ENCODE measurements at places on chromosomes 1 and 21.
A peak's percentile ranks its signal among the peaks of the same experiment; 100 is the strongest.

DNA sequence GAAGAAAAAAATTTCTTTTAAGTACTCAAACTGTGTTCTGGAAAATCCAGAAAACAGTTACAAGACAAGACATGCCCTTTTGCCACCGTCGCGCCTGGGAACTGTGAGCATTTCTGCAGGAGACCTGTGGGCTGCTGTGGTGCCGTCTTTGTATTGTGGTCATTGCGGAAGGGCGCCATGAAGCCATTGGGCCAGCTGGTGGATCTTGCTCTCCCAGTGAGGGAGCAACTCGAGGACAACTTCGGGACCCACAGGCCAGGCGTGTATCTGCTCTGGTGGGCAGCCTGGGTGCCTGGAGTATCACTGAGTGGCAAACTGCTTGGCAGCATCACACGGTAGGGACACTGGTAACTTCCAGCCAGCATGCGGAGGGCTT lies 3.8 kb upstream of the THEMIS2 start:
- no peak for DNase-seq

- DNase-seq = no peak
Measured at GRCh38 chr1:64194168-64195080, 9.0 kb upstream of the UBE2U start.

DNA sequence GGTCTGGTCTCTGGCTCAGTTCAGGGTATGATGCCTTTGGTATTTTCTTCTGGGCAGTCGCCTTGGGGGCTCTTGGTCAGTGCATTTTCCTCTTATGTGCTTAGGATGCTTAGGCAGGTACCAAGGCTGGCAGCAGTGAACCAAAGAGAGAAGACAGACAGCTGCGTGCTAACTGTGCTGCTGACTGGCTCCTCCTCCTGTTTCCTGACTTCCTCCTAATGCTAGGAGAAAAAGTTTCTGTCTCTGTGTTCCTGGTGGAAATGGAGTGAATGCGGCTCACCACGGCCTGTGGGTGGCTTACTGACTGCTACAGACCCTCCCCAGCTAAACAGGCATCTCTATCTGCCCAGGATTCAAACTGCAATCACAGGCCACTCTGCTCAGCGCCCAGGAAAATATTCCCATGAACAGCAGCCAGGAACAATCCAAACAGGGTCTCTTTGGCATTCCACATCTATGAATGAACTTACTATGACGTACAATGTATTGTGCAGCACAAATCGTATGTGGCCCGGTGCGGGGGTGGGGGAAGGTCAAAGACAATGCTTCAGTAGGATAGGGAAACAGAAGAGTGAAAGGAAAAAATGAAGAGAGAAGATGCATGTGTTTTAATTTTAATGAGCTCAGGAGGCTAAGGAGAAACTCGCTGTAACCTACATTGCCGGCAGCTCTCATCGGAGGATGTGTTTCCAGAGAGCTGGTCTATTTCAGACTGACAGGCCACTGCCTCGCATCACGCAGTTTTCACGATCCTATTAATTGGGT lies 2.8 kb downstream of the ABCG1 start:
- no peak for DNase-seq

GRCh38 chr1:244460197-244460596 lies 876 bp upstream of the CATSPERE start:
- peak; percentile 32 for DNase-seq

- DNase-seq = no peak
Measured at GRCh38 chr1:6271554-6271953, 10.7 kb upstream of the GPR153 start.

- no peak for DNase-seq
Measured at GRCh38 chr1:98388441-98388840, 273.1 kb upstream of the SNX7 start.

- no peak for DNase-seq
Measured at GRCh38 chr1:194809215-194809614, 1622.8 kb upstream of the B3GALT2 start.

DNA sequence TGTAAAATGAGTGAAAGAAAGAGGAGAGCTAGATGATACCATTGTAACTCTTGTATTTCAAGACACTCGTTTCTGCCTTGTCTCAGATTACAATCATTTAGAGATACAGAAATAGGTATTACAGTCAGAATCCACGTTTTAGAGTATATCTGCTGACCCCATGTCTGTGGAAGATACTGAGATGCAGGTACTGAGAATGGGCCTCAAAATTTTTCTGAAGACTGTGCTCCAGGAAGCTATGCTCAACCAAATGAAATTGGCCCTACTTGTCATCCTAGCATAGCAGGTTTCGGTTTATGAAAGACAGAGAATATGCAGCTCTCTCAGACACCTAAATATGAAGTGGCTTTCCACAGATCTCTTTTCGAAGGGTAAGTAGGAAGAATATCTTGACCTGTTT lies 6.0 kb upstream of the WARS2 start:
- no peak for DNase-seq

DNA sequence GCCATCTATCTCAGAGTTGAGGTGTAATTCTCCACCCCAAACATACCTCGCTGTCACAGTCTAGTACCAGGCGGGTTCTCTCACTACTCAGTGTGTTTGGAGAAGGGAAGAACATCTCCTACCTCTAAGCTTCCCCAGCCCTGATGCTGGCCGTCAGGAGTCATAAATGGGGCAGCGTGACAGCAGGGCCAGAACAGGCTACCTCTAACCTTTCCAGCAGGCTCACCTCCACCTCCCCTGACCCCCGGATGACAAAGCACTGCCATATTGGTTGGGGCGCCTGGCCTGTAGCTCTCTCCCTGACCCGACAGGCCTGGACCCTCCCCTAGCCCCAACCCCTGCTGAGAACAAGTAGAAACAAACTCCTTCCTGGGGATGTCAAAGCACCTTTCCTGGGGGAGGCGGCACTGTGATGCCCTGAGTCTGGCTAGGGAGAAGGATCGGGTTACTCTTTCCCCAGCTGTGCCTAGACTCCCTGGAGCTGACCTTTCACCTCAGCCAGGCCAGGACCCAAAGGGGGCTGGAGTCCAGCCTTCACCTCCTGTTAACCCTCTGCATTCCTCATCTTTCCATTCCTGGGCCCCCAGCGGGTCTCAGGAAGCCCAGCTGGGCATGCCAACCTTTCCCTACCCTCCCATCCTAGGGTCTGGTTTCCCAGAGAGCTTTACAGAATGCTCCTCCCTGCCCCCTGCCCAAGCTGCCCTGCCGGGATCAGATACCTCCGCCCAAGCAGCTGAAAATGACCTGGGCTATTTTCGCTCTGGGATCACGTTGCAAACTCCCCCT lies 34.2 kb downstream of the AHDC1 start:
- DNase-seq = no peak

DNA sequence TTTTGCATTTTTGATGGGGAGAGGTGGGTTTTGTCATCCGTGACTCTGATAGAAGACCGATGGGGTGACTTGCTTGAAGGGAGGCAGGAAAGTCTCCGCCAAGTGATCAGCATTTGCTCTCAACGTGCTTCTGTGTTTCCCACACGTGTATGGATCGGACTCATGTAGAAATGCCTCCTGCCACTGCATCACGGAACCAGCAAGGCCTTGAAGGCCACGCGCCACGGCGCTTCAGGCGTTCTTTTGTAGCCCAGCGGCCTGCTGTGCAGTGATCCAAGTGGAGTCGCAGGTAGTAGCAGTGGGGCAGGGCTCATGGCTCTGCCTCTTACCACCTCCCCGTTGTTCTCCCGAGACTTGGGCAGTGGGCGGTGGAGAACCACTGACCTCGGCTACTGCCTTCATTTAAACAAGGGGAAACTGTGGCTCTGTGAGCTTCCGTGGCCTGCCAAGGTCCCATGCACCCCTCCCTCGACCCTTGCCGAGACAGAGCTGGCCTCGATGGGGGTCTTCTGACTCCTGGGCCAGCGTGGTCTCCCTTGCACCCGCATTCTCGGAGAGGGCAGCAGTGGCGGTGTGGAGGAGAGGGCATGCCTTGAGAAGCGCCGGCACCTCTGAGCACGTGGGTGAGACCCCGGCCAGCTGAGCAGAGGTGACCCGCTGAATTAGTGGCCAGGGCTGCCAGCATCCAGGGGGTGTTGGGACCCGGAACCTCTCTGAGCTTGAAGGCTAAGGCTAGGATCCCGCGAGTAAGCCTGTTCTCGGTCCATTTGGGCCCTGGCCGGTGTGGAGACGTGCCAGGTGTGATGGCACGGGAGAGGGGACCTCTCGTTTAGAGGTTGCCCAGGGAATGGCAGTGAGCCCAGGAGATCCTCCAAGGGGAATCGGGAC lies 46.1 kb upstream of the ABCG1 start:
- no peak for DNase-seq

DNA sequence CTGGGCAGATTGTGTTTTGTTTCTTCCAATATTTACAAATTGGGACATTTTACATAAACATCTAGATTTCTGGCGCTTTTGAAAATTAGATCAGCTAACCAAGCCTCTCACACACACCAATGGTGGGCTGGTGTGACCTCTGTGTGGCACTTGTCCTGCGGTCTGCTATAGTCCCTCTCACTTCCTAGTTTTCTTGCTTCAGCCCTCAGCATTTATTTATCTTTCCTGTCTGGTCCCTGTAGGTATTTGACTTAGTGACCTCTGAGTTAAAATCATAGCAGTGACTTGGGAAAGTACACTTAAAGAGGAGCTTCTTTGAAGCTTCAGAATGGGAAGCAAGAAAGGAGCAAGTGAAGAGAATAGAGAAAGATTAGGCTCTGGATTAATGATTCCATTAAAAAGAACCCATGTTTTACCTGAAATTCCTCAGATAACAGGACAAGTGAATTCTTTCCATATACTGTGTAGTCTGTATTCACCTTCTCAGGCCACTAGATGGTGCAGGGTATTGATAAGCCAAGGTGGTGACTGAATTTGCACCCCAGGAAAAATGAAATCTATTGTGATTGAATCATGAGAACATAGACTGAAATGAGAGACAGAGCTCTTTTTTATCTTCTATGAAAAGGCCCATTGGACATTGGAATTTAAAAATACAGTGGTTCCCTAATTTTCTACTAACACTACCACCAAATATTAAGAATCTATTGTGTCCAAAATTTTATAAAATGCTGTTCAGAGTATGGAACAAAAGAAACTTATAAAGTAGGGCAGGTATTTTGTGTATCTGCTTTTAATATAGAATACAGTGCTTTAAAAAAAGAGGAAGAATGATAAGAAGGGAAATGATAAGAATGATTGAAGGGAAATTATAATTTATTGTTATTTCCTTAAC lies 7.1 kb upstream of the DIPK1A start:
- no peak for DNase-seq

DNA sequence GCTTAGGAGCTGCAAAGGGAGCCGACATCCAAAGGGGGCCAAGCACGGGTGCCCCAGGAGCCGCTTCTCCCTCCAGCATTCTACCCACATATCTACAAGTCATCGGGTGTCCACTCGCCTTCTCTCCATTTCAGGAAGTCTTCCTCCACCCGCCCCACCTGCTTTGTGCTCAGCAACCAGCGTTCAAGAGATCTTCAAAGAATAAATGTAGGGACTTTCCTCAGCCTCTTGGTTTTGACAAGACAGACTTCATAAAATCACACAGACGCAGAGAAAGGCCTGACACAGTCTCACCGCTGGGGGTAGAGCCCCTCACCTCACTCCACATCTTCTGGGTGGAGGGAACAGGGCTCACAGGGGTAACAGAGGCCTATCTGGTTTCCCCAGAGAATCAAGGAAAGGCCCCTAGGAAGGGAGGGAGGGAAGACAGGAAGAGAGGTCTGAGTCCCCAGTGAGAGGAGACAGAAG lies 49.5 kb downstream of the SSBP3 start:
- DNase-seq = peak; percentile 43

GRCh38 chr21:44433791-44434567 lies 21.3 kb upstream of the LRRC3 start:
- DNase-seq = no peak

GRCh38 chr1:61124078-61124477 lies 41.7 kb downstream of the NFIA start:
- DNase-seq = no peak

DNA sequence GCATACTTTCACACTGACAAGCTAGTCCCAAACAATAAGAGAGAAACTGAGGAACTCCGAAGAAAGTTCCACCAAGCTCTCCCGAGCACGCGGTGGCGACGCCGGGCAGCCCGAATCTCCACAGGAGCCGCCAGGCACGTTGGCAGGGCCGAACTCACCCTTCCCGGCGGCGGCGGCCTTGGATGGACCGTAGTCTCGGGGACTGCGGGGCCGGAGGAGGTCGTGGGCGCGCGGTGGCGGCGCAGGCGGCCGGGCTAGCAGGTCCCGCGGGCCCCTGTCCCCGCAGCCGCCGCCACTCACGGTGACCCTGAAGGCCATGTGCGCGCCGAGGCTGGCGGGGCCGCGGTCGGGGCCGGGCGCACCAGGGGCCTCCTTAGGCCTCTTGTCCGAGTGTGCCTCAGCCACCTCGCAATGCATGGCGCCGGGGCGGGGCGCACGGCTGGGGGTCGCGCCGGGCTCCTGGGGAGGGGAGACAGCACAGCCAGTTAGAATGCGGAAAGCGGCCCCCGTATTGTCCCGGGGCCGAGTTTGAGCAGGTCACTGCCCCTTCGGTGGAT lies 1.2 kb downstream of the GLIS1 start:
- no peak for DNase-seq

GRCh38 chr1:170424346-170424745 lies 107.6 kb upstream of the GORAB start:
- DNase-seq = no peak

- DNase-seq = no peak
Measured at GRCh38 chr1:14094611-14095400, 394.8 kb downstream of the PRDM2 start.

DNA sequence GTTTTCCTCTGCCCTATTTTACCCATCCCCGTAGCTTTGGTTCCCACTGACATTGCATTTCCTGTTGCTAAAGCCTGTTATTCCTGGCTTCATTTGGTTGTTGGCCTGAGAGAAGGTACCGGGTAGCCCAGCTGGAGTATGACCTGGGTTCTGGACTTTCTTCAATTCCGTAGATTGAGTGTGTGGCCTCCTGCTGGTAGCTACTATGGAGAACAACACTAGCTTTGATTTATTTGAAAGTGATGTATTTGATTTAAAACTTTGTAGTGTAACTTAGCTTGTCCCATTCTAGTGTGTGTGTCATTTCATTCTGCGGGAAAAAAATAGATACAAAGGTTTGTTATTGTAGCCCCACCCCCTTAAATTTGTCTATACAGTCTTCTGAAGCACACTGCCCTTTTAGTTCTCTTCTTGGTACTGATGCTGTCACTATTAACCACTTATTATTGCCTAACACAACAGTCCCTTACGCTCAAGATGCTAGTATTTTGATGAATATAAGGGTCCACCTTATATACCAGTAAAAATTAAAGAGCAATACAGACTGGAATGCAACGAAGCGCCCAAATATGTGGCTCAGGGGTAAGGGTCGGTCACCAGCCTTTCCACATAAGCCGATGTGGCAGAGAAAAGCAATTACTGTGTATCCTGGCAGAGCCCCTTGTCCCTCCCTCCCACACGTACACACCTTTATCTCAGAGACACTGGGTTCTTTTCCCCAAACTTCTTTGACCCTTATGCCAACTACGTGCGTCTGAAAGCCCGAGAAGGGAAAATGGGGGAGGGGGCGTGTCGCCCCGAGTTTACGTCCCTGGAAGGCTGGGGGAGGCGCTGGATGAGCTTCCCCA lies 643 bp upstream of the MOV10 start:
- no peak for DNase-seq
